ENCODE measurements at places on chromosomes 7 and 10. TPM values are rescaled to one million over a fixed set of nuclear protein-coding genes. Genes with fewer than 3 reads are reported as not detected.

Gene PRF1
- total RNA-seq: 0.14 TPM

- DNase-seq: no peak
These were observed 2.6 kb upstream of the MYL7 start for GRCh38 chr7:44143646-44144250.

GRCh38 chr10:70918851-70919530 is 30.6 kb upstream of the PCBD1 start:
- no peak for DNase-seq

Gene VAX1
- total RNA-seq: 0.62 TPM

DNA sequence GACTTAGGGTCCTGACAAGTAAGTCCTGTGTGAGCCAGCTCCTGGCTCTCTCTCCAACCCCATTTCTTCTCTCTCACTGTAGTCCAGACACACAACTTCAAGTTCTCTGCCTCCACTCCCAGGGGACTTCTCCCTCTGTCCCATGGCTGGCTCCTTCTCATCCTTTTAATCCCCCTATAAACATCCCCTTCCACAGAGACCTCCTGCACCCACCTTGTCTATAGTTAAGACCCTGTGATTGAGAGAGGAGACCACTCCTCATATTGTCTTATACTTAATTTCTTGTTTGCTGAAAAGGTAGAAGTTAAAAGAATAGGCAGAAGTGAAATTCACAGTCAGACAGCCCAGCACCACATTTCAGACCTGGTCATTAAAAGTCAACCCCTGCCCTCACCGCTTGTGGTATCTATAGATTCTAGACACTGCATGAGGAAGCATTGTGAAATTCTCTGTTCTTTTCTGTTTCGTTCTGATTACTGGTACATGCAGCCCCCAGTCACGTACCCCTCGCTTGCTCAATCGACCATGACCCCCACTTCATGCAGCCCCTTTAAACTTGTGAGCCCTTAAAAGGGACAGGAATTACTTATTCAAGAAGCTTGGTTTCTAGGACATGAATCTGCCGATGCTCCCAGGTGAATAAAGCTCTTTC is 125.6 kb upstream of the FRMD4A start:
- DNase-seq: no peak

DNA sequence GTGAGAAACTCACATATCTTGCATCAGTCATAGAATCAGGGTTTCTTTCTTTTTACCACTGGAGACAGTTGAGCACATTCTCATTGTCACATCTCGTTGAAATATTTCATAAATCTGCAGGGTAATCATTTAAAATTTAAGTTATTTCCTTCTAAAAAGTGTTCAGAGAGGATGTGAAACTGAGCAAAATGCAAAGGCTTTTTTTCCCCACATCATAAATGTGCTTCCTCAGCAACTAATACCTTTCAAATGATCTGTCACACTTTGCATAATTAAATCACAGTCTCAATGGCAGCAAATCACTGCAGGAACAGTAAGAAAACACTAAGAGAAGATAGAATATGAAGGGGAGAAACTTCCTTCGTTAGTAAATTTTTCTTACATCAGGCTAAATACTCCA is 187.5 kb downstream of the EVX1 start:
- DNase-seq: no peak

- DNase-seq: no peak
These were observed 43.3 kb upstream of the MEOX2 start for GRCh38 chr7:15729746-15730145.

Gene MRC1
- 0.05 TPM for total RNA-seq

DNA sequence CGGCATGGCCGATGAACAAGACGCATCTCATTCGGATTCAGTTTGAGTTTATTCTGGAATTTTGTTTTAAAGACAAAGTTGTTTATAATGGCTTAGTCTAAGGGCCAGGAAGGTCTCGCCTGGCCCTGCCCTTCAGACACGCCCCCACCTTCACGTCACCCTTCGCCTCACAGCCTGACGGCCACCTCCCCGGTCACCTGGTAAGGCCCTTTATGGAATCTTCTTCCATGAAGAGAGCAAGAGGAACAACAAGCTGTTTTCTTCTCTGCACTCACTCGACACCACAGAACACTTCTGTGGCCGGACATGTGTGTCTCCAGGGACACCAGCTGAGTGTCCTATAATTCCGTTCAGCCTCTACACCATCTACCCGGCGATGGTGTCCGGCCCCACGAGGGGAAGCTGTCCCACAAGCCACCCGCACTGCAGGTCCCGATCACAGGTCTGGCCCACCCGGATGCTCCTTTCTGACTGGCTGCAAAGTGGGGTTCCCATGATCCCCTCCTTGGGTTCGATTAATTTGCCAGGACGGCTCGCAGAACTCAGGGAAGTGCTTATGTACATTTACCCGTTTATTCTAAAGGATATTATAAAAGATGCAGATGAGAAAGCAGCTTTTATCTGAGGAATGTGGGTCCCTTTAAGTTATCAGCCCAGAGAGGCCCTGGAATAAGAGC is 17.4 kb upstream of the KNDC1 start:
- DNase-seq: no peak

Gene LEP
- not detected for total RNA-seq

DNA sequence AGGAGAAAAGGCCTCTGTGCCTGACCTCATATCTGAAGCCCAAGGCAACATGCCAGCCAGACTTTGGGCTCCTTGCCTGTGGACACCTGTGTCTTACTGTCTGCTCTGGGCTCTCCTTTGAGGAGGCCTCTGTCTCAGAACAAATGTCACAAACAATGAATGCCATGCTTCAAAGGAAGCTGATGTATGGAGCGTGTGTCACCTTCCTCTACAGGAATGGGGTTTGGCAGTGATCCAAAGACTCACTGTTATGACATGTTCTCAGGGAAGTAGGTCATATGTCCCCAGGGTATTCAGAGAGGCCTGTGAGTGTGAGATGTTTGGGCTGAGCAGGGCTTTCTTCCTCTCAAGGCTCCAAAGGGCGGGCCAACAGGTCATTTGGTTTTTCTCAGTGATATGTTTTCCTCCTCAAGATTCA is 38.4 kb downstream of the PTPRE start:
- no peak for DNase-seq

Gene STK31
- 0.20 TPM for total RNA-seq

- DNase-seq: no peak
These were observed 133.9 kb downstream of the DNAJB6 start for GRCh38 chr7:157470701-157471131.

- no peak for DNase-seq
These were observed 8.0 kb downstream of the SLC18A2 start for GRCh38 chr10:117248750-117249465.
